ENCODE measurements at places on chromosomes 11 and 22.

DNA sequence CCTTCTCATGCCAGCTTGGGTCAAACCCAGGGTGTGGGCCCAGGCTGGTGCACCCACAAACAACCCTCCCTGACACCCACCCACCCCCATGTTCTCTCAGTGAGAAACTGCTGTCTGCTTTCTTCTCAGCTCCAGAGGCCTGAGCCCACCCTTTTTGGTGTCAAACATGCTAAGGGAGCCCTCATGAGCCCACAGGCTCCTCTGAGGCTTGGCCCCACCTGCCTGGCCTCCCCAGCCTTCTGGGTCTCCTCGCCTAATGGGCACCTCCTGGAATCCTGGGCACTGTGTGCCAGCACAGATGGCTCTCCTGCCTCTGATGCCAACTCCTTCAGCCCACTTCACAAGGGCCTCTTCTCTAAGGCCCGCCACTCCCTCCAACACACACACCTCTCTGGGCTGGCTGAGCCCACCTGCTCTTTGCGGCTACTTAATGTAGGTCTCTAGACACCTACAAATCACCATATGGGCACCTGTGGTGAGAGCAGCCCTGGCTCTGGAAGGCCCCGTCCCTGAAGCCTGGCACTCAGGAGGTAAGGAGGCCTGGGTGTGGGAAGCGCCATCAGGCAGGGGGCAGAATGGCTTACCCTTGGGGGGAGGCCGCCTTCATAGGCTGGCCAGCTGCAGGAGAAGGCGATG lies 4.4 kb downstream of the NAGA start:
- no peak for DNase-seq

GRCh38 chr11:20661445-20661844 lies 7.9 kb upstream of the NELL1 start:
- no peak for DNase-seq

DNA sequence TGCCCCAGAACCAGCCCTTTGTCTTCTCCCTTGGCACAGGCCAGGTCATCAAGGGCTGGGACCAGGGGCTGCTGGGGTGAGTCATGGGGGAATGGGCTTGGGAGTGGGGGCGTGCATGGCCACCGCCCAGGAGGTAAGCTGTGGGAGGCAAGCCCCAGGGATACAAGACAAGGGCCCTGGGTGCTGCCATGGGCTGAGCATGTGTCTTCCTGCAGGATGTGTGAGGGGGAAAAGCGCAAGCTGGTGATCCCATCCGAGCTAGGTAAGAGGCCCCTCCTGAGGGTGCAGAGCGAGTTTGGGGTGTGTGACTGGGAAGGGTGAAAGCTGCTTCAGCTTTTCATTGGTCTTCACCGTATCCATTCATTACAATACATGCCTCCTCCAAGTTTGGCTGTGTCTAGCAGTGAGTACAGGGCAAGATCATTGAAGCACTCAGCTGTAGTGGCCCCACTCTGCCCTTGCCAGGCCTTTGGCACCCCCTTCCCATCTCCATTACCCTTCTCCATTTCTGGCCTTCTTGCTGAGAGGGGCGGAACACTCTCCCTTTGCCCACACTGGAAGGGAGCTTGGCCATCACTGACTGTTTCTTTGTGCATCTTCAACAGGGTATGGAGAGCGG lies 2.5 kb downstream of the FKBP2 start:
- no peak for DNase-seq

DNA sequence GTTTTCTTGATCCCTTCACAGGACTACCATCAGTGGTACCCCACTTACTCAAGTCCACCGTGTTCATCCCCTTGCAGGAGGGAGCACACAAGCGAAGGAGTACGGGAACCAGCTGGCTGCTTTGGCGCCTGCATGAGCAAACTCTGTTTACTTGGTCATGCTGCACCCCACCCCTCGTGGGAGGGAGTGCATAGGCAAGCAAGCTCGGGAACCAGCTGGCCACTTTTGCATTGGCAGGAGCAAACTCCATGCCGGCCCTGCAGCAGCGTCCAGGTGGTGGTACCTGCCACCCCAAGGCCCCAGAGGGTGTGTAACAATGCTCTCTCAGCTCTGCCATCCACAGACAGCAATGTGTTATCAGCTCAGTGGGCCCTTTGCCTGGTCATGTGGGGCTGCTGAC lies 737.8 kb downstream of the FAM181B start:
- no peak for DNase-seq

GRCh38 chr22:46055181-46055875 lies 78.4 kb upstream of the WNT7B start:
- DNase-seq = no peak

DNA sequence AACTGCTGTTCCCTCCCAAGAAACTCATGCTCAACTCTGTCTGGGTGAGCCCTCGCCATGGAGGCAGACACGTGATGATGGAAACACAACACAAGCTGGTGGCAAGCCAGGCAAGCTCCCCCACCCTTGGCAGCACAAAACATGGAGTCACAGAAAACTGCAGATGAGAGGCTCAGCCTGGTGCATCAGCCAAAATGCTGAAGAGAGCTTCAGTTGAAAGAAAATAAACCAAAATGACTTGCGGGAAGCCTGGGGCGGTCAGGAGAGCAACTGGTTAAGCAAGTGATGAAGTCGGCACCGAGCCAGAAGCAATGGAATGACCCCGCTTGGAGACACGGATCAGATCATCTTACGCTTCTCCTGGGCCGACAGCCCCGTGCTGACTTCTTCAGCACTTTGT lies 68.3 kb downstream of the C11orf58 start:
- peak; percentile 59 for DNase-seq

- no peak for DNase-seq
These were observed 1082.5 kb downstream of the BRD1 start for GRCh38 chr22:48744967-48745841.

GRCh38 chr11:130023204-130023603 lies 20.6 kb upstream of the PRDM10 start:
- DNase-seq = peak; percentile 48

GRCh38 chr11:94330789-94331188 lies 26.4 kb downstream of the IZUMO1R start:
- DNase-seq = no peak

DNA sequence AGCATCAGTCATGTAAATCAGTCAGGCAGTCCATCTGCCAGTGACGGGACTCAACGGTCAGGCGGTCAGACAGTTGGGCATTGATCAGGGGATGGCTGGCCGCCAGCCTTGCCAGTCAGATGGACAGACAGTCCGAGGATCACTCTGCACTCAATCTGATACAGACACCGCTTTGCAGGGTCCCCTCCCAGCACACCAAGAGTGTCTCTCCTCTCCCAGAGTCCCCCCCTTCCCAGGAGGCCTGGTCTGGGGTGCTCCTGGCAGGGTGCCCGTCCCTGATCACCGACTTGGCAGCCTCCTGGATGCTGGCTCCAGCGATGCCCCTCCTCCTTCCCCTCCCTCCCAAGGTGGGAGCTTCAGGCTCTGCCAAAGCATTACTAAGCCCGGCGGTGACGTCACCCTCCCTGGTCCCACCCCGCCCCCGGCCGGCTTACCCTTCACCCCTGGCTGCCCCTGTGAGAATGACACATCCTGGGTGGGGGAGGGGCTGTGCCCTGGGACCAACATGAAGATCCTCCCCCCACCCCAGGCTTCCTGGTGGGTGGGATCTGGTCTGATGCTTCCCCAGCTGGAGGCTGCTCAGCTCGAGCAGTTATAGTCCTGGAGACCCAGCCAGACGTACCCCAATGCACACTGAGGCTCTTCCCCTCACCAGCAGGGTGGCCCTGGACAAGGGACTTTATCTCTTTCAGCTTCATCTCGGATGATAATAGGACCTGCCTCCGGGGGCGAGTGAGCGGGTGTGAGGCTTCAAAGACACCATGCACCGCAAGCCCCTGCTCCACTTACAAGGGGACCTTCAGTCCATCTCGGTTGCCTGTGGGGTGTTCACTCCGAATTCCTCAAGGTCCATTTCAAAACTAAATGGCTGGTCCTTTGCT lies 69.2 kb downstream of the CD82 start:
- peak; percentile 79 for DNase-seq

DNA sequence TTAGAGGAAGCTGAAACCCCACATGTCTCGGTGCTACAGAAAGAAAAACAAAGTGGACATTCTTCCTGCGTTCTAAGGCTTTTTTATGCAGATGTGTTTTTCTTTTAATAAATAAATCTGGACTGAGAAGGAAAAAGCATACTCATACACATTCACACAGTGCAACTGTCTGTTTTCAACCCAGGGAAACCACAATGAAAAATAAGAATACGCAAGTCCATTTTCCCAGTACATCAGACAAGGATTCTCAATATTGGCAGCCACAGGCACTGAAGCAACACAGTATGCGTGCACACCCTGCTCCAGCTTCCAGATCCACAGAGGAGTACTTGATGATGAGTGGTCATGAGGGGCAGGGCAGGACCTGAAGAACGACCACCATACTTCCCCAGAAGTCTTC lies 86.9 kb downstream of the ETS1 start:
- peak; percentile 62 for DNase-seq

DNA sequence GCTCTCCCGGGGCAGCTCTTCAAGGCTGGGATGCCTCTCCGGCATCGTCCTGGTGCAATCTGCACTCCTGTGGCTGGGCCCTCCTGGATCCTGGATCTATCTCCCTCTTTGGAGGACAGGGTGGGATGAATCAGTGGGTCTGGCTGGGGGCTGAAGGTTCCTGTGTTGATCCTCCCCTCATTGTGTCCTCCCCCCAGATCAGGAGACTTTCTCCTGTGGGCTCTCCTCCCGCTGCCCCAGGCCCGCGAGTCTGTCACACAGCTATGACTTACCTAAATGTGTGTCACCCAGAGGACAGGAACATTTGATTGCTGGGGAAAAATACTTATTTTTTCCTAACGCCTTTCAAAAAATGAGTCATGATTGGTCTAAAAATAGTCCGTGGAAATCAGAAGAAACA lies 106.8 kb upstream of the NECTIN1 start:
- DNase-seq = no peak

GRCh38 chr11:100753571-100753970 lies 66.5 kb downstream of the ARHGAP42 start:
- no peak for DNase-seq

DNA sequence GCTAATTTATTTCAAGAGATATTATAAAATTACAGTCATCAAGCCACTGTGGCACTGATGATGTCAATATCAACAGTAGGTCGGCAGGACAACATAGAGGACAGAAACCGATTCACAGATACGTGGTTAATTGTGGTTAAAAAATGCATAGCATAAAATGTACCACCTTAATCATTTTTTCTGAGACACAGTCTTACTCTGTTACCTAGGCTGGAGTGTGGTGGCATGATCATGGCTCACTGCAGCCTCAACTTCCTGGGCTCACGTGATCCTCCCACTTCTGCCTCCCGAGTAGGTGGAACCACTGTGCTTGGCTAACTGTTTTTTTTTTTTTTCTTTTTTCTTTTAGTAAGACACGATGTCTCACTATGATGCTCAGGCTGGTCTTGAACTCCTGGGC lies 21.0 kb upstream of the TOLLIP start:
- DNase-seq = no peak

DNA sequence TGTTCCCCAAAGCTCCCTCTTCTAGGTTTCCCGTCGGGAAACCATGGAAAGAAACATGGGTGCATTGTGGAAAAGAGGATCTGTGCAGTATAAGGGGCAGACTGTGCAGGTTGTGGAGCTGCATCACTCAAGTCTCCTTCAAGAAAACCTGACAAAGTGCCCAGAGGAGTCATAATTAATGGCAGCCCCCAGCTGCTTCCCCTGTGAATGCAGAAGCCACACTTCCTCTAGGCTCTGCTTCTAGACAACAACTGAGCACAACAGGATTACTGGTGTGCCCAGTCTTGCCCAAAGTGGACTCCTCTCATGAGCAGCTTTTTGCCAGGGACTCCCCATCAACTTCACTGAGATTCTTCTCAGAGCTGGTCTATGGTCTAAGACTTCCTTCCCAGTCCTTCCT lies 42.6 kb upstream of the SCUBE2 start:
- DNase-seq = no peak

- DNase-seq = no peak
These were observed 111.9 kb downstream of the ATG16L2 start for GRCh38 chr11:72926076-72926475.

DNA sequence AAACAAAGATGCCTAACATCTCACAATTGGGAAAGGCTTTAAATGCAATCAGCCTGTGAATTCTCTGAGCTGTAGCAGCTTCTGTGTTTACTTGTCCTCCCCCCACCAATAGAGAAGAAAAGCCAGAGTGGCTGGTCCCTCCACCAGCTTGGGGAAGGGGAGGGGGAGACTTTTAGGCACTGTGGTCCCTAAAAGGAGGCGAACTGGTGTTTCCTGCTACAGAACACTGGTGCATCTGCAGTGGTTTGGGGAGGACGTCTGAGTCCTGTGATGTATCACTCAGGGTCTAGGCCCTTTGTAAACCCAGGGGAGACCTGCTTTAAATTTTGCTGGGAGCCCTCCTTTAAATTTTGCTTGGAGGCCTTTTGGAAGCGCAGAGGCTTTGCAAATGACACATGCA lies 16.9 kb downstream of the TNRC6B start:
- DNase-seq = no peak

GRCh38 chr11:73431396-73431795 lies 55.2 kb downstream of the RELT start:
- peak; percentile 45 for DNase-seq

DNA sequence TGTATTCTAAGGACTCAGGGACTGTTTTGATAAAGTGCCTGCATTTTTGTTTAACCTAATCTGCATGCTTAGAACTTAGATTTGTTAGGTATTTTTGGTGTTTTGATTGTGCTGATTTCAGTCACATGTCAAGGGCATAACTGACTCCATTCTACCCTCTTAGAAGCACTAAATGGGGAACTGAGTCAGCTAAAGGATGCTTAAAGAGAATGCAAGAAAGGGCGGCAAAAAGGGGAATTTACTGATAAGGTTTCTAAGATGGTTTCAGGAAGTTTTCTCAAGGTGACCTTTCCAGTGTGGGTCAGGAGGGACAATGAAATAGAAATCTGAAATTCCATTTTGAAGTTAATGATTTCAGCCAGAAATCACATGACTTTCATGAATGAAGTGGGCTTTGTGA lies 43.0 kb downstream of the MMP20 start:
- DNase-seq = no peak

- no peak for DNase-seq
These were observed 16.0 kb downstream of the MRE11 start for GRCh38 chr11:94477624-94478023.

DNA sequence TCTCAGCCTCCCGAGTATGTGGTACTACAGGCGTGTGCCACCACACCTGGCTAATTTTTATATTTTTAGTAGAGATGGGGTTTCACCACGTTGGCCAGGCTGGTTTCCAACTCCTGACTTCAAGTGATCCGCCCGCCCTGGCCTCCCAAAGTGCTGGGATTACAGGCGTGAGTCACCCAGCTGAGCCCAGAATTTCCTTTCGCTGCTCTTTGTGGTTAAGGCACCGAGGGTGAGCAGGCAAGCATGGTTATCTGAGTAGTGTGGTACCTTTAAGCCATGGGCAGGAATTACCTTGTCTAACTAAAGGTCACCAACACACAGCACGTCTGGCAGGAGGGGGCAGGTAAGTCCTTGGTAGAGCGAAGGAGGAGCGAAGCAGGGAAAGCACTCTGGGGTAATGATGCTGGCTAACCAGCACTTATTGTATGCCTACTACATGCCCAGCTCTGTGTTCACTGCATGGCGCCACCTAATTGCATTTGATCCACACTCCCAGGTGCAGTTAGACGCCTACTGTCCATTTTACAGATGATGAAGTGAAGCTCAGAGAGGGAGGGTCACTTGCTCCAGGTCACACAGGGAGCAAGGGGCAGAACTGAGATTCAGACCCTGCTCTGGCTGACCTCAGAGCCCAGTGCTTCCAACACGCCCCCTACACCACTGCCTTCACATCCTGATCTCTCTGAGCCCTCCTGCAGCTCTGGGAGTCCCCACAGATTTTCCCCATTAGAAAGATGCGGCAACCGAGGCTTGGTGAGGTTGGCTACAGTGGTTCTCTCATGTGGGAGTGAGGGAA lies 45.7 kb downstream of the TRIOBP start:
- peak; percentile 91 for DNase-seq
